ENCODE measurements at places on chromosomes 2 and 18. TPM values are rescaled to one million over a fixed set of nuclear protein-coding genes. Genes with fewer than 3 reads are reported as not detected.

The EPHA4 gene
- total RNA-seq: 11.7 TPM

- no peaks in the 10 kb centered on the region for H3K27me3 ChIP-seq
- no peak overlapping the region for H3K27ac ChIP-seq
- no peak overlapping the region for H3K4me3 ChIP-seq
- H3K4me1 ChIP-seq: no peaks in the 10 kb centered on the region
- H3K36me3 ChIP-seq: no peaks in the 10 kb centered on the region
Observed at GRCh38 chr2:23713351-23713750, 213.6 kb downstream of the ATAD2B start.

GRCh38 chr2:60853531-60853930, 27.8 kb upstream of the REL start:
- no peaks in the 10 kb centered on the region for H3K4me1 ChIP-seq
- no peak overlapping the region for H3K27ac ChIP-seq
- no peak for DNase-seq
- no peak overlapping the region for H3K4me3 ChIP-seq
- H3K36me3 ChIP-seq: no peaks in the 10 kb centered on the region

GRCh38 chr2:98508709-98509066, 64.0 kb downstream of the INPP4A start:
- H3K27ac ChIP-seq: peak overlapping the region; percentile 45
- H3K36me3 ChIP-seq: peaks cover 26% of the 10 kb centered on the region
- H3K27me3 ChIP-seq: no peaks in the 10 kb centered on the region
- H3K4me1 ChIP-seq: peaks cover 78% of the 10 kb centered on the region
- no peak overlapping the region for H3K4me3 ChIP-seq

The RESP18 gene
- total RNA-seq: not detected

The TSPYL6 gene
- total RNA-seq: not detected

DNA sequence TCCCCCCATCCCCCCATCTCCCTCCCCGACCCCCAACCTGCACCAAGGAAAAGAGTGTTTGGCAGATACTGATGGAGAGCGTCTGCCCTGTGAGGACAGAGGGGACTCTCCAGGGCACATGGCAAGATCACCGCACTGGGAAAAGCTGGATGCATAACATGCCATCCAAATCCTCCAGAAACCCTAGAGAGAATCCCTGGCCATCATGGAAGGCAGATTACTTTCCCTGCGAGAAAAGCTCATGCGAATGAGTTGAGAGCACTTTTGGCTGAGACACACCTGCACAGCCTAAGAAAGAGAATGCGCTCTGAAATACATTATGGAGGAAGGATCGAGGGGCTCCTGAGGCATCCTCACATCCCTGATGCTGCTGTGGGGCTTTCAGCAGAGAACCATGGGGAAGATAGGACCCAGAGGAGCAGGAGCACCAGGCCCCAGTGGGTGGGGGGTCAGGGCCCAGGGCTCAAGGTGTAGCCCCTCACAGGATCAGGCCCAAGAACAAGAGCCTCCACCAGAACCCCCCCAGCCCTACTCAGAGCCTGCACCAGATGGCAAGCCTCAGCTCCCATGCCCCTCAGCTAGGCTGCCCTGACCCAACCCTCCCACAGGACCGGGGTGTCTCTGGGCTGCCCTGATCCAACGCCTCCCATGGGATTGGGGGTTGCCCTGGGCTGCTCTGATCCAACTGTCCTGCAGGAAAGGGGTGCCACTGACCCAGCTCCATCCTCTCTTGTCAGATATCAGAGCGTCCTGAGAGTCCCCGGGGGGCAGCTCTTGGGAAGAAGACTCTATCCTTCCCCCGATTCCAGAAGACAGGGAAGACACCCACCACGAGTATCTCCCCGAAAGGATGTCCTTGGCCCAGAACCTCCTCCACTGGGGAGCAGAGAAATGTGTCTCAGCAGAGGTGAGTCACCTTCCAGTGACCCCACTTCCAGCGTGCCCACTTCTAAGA, 153.4 kb downstream of the NDUFA10 start:
- peak; percentile 11 for DNase-seq
- H3K36me3 ChIP-seq: no peaks in the 10 kb centered on the region

The SPHKAP gene
- not detected for total RNA-seq

- H3K27me3 ChIP-seq: no peaks in the 10 kb centered on the region
- DNase-seq: no peak
- H3K36me3 ChIP-seq: peaks cover 13% of the 10 kb centered on the region
- H3K27ac ChIP-seq: no peak overlapping the region
- H3K4me3 ChIP-seq: no peak overlapping the region
- no peaks in the 10 kb centered on the region for H3K4me1 ChIP-seq
Observed at GRCh38 chr18:13522256-13522655, 204.1 kb downstream of the FAM210A start.

The MOGAT1 gene
- total RNA-seq: not detected

GRCh38 chr2:139867601-139868226, 1087.5 kb upstream of the NXPH2 start:
- no peak for DNase-seq
- no peaks in the 10 kb centered on the region for H3K4me1 ChIP-seq
- H3K27me3 ChIP-seq: no peaks in the 10 kb centered on the region
- H3K4me3 ChIP-seq: no peak overlapping the region

The LAMA3 gene
- total RNA-seq: 0.18 TPM

- H3K4me3 ChIP-seq: no peak overlapping the region
- no peak for DNase-seq
- H3K27me3 ChIP-seq: peaks cover 31% of the 10 kb centered on the region
- no peaks in the 10 kb centered on the region for H3K36me3 ChIP-seq
- H3K27ac ChIP-seq: no peak overlapping the region
- no peaks in the 10 kb centered on the region for H3K4me1 ChIP-seq
Observed at GRCh38 chr2:69163109-69163508, 150.1 kb downstream of the ANTXR1 start.

DNA sequence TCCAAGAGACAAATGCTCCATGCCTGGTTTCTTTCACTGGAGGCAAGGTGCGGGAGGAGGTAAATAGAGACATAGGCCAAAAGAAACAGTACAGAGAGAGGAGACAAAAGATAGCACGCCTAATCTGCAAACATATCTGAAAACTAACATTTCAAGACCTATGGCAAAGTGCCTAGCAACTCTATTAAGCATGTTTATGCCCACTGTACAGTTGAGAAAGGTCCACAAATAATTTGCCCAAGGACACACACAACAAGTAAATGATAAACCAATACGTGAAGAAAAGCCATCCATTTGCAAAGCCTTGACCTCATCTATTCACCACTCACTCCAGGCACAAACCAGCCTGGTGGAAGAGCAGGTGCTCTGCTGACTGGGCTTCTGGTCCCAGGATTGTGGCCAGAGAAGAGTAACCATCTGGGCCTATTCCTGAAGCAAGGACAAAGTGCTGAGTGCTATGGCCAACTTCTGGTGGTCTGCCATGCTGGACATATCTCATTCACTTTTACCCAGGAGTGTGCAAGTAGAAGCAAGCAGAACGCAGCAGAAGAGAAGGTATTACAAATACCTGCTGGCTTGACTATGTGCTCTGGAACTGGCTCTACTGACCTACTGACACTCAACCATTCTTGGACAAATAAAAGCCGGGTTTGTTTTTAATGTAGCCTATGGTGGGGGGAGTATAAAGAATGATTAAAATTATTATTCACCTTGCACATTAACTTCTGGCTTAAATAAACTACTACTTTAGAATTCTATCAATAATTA, 25.3 kb downstream of the TMEM131 start:
- H3K4me1 ChIP-seq: peaks cover 30% of the 10 kb centered on the region
- H3K36me3 ChIP-seq: peaks cover 25% of the 10 kb centered on the region
- no peaks in the 10 kb centered on the region for H3K27me3 ChIP-seq
- no peak overlapping the region for H3K27ac ChIP-seq

DNA sequence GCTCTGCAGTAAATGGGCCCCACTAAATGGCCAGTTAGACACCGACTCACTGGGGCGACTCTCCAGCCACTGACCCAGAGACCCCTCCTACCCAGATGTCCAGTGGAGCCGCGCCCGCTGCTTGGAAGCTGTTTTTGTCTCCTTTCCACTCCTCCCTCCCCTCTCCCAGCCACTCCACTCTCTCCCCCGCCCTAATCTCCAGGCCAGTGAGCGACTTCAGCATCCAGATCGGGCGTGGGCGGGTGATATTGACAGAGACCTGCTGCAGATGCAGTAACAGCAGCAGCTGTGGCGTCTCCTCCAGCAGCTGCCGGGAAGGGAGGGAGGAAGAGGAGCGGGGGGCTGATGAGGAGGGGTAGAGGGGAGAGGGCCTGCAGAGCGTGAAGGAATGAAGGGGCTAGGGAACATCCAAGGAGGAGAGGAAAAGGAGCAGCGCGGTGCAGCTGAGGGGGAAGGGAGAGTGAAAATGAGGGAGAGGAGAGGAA, at the start of gene SCN7A:
SCN7A (minus strand) TSS at position 110 of the 485 bp plus-strand sequence. CDS start 16,553 bp downstream, outside the sequence.
- H3K4me3 ChIP-seq: no peak within 1 kb of the TSS
- DNase-seq: no peak
- H3K36me3 ChIP-seq: no peaks in the 10 kb centered on the region

DNA sequence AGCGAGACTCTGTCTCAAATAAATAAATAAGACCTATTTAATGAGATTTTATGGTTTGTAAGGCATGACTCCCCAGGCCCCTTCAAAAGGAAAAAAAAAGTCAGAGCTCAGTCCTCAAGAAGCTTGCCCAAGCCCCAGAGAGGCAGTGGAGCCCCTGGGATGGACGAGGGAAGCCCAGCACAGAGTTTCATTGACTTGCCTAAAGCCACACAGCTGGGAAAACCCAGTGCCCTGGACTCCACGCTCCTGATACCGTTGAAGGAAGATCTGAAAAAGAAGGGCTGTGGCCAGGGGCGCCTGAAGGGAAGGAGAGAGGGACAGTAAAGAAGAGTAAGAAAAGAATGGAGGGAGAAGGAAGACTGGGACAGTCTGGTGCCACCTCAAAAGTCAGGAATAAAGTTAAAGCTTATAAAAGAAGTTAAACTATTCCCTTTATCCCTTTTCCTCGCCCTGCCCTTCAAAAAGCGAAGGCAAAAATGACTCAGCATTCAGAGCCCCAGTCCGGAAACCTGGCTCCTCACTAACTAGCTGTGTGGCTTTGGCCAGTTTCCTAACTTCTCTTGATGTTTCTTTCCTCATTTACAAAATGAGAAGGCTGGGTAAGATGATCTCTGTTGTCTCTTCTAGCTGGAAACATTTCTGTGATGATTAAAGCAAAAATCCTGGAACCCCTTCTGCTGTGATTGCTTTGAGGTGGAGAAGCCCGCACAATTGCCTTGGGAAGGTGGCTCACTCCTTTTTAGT, 46.7 kb downstream of the LYPD1 start:
- no peaks in the 10 kb centered on the region for H3K36me3 ChIP-seq
- no peak overlapping the region for H3K27ac ChIP-seq
- no peaks in the 10 kb centered on the region for H3K4me1 ChIP-seq
- H3K4me3 ChIP-seq: no peak overlapping the region

The SPC25 gene
- total RNA-seq: 33.3 TPM

DNA sequence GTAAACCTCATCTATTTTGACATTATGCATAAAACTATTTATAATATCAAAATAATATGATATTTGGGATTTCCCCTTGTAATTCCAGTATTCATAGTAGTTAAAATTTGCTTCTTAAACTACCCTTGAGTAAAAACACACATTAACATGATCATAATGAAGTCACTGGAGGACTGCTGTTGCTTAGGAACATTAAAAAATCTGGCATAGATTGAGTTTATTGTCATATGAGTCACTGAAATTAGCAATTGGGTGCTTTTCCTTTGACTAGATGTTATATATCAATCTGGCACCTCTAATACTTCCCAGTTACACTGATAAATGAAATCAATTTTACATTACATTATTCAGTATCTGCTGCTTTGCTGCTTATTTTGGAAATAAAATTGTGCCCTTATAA, 57.0 kb upstream of the ZC3H15 start:
- H3K27ac ChIP-seq: no peak overlapping the region
- no peak for DNase-seq
- H3K4me3 ChIP-seq: no peak overlapping the region
- H3K36me3 ChIP-seq: no peaks in the 10 kb centered on the region

DNA sequence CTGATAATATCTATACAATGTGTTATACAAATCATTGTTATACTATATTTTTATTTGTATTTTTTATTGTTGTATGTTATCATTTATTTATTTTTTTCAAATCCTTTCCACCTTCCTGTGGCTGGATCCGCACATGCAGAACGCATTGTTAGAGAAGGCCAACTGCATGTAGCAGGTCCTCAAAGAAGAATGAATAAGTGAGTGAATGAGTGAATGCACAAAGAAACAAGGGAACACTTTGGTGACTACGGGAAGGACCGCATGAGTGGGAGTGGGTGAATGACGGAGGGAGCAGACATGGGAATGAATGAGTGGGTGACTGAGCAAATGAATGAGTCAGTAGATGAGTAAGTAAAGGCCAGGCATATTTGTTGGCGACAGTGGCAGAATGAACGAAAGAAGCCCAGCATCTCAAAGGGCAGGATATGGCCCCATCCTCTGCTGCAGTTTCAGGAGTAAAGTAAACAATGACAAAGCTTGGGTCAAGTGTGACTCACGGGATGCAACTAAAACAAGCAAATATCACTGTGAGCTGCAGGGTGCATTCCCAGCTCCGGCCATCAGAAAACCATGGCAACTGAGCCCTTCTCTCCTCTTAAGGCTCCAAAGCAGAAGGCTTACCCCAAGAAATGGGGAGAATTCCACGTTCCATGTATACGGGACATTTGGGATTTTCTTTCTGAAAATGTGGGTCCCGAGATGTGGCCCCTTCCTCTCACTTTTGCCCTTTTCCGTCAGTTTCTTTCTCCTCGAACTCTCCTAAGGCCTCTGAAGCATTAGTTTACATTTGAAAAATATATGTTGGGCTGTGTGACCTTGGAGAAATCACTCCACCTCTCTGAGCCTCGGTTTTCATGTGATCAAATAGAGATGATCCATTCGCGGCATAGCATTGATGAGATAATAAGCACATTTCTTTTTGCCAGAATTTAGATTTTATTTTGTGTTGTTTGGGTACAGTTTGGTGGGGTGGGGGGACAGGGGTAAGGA, 24.5 kb downstream of the KCNF1 start:
- no peak for DNase-seq
- peaks cover 6% of the 10 kb centered on the region for H3K27me3 ChIP-seq
- H3K4me1 ChIP-seq: peaks cover 2% of the 10 kb centered on the region
- no peak overlapping the region for H3K27ac ChIP-seq
- no peak overlapping the region for H3K4me3 ChIP-seq

GRCh38 chr2:84257831-84258230, 201.2 kb downstream of the SUCLG1 start:
- peaks cover 5% of the 10 kb centered on the region for H3K27me3 ChIP-seq
- DNase-seq: no peak
- H3K27ac ChIP-seq: no peak overlapping the region
- H3K36me3 ChIP-seq: no peaks in the 10 kb centered on the region
- H3K4me3 ChIP-seq: no peak overlapping the region

- no peak overlapping the region for H3K27ac ChIP-seq
- H3K4me1 ChIP-seq: no peaks in the 10 kb centered on the region
- peaks cover 6% of the 10 kb centered on the region for H3K27me3 ChIP-seq
- no peak for DNase-seq
Observed at GRCh38 chr2:47601568-47601967, 181.4 kb upstream of the MSH6 start.

The MC5R gene
- total RNA-seq: not detected
